ENCODE measurements at places on chromosomes 6 and 20.

DNA sequence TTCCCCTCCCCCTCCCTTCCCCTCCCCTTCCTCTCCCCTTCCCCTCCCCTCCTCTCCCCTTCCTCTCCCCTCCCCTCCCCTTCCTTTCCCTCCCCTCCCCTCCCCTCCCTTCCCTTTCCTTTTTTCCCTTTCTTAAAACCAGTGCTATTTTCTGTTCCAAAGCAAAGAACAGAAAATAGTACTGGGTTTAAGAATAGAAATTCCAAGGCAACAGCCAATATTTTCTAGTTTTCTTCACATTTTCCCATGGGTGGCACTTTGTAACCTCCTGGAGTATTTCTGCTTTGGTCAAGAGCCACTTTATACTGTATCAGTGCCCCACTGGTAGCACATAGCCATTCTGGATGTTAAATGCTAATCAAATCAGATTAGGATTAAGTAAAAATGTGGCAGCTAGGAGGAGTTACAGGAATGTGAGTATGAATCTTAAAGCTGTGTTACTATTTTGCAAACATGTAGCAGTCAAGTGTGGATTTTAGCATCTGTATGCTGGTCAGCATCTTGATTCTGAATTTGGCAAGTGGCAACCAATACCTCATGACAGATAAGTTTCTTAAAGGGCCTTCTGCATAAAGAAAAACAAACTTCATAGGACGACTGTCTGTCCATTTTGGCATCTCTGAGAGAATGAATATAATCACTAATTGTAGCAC is 126.4 kb downstream of the CEP57L1 start:
- DNase-seq: no peak

GRCh38 chr6:28953039-28953584 is 29.3 kb upstream of the TRIM27 start:
- DNase-seq: no peak

GRCh38 chr20:1327827-1328679 is 886 bp downstream of the SDCBP2 start:
- peak; percentile 17 for DNase-seq

DNA sequence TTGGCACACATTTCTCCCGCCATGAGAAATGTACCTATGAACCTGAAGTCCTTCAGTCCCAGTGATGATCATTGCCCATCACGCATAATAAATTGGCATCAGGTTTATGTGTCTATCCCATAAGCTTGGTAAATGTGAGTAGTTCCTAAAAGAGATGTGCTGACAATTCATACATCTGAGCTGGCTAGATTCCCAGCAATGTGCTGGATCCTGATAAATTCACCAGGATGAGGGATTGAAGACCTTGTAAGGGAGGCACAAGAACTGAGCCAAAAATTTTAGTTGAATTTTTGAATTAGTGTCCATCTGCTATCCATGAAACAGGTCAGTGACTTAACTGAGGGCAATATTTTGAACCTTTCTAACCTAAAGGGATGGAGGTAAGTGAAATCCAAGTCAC is 267.9 kb upstream of the CITED2 start:
- no peak for DNase-seq

GRCh38 chr6:142014515-142014914 is 118.2 kb upstream of the GJE1 start:
- no peak for DNase-seq

- no peak for DNase-seq
These were observed 46.9 kb downstream of the OGFRL1 start for GRCh38 chr6:71335544-71335943.

- DNase-seq: no peak
These were observed 13.9 kb upstream of the CD93 start for GRCh38 chr20:23099791-23100719.

GRCh38 chr6:151179321-151179720 is 60.4 kb upstream of the AKAP12 start:
- DNase-seq: no peak

DNA sequence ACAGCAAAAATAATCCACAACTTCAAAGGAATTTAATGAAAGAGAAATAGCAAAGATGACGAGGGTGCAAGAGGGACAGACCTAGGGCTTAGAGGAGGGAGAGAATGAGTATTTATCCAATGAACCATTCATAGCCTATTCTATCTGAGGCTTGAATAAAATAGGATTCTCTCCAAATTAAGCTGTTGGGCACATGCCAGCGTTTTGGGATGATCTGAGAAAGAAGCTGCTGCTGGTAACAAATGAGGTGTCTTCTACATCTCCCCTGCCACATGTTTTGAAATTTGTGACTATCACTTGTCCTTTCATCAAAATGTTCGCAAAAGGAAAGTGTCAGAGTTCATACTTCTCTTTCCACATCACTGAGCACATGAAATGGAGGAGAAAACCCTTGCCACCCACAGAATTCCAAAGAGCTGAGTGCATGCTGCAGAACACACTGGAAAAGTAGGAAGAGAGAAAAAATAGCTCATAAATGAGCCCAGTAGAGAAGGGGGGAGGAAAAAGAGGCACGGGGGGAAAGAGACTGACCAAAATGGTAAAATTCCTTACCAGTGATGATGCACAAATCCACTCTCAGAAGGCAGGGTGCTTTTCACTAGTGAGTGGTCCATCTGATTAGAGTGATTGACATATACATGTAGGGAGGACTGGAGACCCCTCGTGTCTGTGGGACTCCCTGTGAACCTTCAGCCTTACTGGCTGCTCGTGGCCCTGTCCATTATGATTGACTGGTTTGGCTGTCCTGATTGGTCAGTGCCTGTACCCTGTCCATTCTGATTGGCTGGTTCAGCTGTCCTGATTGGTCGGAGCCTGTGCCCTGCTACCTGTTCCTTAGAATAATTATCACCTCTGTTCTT is 180.5 kb downstream of the OGFRL1 start:
- no peak for DNase-seq

All from breast epithelium (tissue), 4 donors.